ENCODE measurements at places on chromosomes 3 and 15.

- no peak for DNase-seq
These were observed 114.6 kb upstream of the C15orf61 start for GRCh38 chr15:67406257-67406861.

GRCh38 chr3:16365491-16366128 is 100.6 kb downstream of the OXNAD1 start:
- no peak for DNase-seq

- no peak for DNase-seq
These were observed 61.2 kb upstream of the NEO1 start for GRCh38 chr15:72991026-72991425.

DNA sequence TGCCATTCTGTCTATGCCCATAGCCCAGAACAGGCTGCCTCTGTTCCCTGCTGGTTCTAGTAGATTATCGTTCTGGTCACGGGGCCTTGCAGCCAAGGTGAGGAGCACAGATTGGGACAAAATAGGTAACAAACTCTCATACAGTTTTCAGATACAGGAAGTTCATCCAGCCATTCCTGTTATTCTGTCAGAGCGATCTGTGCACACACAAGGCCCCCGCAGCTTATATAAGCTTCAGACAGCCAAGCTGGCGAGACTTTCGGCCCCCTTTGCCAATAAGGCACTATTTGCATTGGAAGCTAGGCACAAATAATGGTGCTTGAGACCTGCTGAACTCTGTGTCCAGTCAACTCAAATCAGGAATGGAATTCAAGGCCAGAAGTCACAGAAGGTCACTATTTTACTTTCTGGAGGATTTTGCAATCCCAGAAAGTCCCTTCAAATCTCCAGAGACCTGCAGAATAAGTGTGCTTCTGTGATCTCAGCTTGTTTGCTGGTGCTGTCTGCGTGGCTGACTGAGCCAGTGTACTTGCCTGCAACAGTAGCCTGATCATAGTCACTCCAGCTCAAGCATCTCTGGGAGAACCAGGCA is 69.4 kb downstream of the BFSP2 start:
- DNase-seq: no peak

DNA sequence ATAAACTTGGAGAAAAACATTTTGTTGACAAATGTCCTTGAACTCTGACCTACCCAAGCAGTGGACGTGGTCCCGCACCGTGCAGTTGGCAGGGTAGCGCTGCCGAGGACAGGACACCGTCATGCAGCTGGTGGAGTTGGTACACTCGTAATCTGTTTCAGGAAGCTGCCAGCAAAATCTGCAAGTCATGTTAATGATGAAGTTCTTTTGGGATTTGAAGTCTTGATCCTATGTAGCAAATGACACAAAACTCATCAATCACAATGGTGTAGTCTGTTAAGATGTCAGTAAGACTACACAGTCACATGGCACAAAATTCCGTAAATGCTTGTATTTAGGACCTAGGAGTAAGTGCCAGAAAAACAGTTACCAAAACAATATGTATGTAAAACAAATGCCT is 5.5 kb downstream of the TM2D3 start:
- no peak for DNase-seq

- no peak for DNase-seq
These were observed 58.3 kb downstream of the HES1 start for GRCh38 chr3:194194051-194194756.

DNA sequence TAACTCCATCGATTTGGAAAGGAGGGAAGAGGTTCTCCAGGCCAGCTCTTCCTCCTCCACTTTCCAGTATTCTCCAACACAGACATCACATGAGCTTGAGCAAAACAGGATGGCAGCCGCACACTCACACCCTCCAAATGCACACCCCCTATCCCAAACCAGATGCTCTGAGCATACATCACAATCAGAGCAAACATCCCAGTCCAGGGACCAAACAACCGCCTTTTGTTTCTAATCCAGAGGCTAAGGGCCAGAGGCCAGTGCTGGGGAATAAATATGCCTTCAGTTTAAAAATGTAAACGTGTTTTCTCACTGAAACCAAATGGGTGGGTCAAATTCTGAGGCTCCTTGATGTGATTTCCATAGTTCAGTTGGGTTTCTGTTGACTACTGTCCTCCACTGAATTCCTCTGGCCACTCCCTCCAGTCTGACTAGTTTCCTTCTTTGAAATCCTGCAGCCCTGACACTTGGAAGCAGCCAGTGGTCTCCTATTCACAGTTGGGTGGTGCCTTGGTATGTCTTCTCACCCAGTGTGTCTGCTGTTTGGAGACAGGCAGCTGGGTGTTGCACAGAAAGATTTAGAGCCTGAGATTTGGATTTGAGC is 19.2 kb upstream of the MFGE8 start:
- DNase-seq: no peak

- no peak for DNase-seq
These were observed 87.5 kb upstream of the TGFBR2 start for GRCh38 chr3:30518872-30519271.

- DNase-seq: no peak
These were observed 485.2 kb upstream of the ROBO2 start for GRCh38 chr3:76554707-76555106.

DNA sequence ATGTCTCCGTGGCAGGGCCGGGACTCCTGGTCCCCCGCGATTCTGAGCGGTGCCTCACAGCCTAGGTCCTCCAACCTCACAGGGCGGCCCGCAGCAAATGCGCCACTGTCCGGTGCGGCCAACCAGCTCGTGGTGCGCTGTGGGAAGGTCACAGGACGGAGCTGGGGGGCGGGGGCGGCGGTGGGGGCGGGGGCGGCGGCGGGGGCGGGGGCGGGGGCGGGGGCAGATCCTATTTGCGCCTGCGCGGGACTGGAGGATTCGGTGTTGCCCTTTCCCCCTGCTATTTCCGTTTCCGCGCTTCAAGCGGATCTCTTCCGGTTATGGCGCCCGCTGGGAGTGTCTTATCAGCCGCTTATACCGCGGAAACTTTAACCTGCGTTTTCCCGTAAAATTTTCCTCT is 106.7 kb upstream of the SNRPN start:
- DNase-seq: no peak

- DNase-seq: no peak
These were observed 21.3 kb downstream of the VGLL3 start for GRCh38 chr3:86969500-86970189.

DNA sequence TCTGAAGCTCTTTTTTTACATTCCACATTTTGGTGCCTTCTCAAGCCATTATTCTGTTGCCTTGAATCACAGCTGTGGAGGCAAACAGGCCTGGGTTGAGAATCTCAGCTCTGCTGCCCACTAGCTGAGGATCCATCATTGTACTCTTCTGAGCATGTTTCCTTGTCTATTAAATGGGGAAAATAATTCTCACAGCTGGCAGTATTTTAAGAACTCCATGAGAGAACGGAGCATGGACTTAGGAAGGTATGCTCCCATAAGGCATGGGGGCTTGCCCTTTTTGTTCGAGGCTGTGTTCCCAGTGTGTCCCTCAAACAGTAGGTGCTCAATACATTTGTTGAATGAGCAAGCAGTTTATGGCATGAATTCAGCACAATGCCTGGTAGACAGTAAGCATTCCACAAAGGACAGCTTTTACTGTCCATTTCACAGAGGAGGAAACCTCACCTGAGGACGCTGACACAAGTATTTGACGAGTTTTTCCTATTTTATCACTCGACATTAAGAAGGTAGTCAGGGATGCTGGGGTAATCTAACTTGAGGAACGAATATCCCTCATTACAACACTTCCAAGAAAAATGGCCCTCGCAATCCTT is 2.1 kb upstream of the PTPRG start:
- no peak for DNase-seq

- no peak for DNase-seq
These were observed 540.7 kb upstream of the KCNMB2 start for GRCh38 chr3:177995381-177996085.

GRCh38 chr3:71865727-71866126 is 80.8 kb upstream of the PROK2 start:
- no peak for DNase-seq

DNA sequence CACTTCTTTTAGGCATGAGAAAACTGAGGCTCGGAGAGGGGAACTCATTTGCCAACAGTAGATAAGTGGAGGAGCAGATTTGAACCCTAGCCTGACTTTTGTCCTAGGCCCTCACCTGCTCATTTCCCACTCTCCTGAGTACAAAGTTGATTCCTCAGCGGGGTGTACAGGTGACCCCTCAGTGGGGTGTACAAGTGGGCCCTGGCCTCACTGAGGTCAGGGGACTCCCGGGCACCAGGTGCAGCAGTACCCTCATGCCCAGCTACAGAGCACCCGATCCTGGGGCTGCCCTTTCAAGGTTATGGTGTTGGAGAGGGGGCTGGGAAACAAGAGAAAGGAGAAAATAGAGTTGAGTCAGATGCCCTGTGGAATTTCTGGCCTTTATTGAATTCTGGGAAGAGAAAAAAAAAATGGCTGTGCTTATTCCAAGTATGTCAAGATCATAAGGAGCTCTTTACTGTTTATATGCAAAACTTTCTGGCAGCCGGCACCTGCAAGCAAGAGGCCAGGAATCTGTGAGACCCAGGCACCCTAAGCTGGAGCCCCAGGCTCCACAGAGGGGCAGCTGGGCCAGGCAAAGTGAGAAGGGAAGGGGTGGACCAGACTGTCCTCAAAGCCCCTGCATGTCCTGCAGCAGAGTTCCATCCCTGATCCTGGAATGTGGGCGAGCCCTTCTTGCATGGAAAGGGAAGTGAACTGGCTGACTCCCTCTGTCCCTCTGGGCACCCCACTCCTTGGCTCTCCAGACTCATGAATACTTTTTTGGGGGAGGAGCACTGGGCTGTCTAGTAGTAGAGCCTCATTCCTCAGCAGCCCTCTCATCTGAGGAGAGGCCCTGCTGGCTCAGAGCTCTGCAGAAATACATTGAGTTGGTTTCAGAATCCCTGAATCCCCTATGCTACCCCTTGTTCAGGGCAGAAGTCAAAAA is 43.1 kb downstream of the AMOTL2 start:
- DNase-seq: no peak

DNA sequence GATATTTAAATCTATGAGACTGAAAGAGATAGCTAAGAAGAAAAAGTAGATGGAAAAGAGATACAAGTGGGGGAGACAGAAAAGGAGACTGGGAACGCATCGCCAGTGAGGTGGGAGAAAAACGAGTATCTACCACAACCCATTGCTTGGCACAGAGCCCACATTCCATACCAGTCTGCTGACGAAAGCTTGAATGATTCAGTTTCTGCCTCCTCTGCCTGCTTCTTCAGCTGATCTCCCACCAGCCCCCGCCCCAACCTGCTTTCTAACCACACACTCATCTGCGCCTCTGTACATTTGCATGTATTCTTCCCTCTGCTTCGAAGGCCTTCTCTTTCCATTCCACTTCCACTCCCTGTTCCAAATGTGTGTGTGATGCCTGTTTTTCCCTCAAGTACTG is 188.1 kb downstream of the USP13 start:
- no peak for DNase-seq

- DNase-seq: no peak
These were observed 38.8 kb downstream of the ADAM10 start for GRCh38 chr15:58710701-58711100.

GRCh38 chr3:168040607-168041208 is 55.0 kb downstream of the GOLIM4 start:
- DNase-seq: no peak

DNA sequence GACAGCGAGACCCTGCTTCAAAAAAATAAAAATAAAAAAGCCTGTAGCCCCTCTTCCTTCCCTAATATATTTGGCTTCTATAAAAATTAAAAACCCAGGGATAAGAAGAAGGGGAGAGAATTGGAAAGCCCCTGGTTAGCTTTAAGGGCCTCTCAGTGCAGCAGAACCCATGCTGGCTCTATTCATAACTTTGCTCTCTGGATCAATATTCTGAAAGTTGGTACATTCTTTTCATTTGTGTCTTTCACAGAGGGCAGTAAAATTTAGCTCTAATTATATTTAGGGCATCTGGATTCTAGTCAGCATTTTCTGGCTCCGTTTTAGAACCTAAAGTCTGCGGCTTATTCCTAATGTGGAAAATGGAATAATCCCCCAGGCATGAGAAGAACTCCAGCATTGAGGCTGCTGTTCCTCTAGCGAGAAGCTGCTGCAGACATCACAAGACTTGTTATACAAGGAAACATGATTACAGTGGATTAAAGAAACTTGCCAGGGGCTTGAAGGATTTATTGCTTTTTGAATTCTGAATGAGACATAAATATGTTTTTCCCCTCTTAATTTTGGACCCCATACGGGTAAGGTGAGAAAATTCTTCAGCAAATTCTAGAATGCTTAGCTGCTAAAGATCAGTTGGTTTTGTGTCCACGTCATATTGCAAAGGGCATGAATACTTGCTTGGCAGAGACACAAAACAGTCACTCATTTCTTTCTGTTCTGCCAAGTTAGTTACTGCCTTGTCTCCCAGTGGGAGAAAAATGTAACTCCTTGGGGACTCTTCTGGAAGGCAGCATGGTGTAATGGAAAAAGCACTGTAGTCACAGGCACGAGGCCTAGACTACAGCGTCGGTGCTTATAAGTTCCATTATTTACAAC is 177.7 kb downstream of the VGLL4 start:
- DNase-seq: no peak

- DNase-seq: no peak
These were observed 151.7 kb downstream of the CPNE4 start for GRCh38 chr3:131883086-131883485.

DNA sequence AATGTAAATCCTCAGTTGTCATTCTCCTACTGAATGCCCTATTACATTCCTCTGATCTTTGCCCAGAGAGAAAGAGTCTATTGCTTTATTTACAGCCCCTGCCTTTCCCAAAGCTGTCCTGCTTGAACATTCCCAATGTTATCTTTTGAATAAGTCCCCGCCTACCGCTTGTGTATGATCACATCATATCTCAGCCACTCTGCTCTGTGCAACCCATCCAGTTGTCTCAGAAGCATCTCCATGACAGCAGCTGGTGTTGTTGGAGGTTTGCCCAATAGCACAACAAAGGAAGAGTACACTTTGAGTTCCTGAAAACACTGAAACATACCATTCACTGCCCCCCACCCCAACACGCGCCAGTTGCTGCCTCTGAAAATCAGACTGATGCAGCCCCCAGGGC is 22.0 kb upstream of the FAM3D start:
- DNase-seq: no peak

- no peak for DNase-seq
These were observed 6.4 kb upstream of the STRA6 start for GRCh38 chr15:74208901-74209559.

DNA sequence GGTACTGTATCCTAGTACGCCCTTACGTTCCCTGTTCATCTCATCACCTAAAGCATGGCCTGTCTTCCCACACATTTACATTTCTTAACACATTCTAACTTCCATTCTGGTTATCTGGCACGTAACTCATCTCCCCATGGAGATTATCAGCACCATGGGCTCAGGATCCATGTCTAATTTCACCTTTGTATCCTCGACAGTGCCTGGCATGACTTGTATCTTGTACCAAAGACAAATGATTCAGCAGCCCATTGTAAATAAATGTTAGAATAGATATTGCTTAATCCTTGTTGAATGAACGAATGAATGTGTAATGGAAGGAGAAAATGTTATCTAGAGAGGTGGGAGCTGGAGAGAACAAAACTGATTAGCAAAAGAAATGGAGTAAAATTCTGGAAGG is 69.7 kb upstream of the TPM1 start:
- DNase-seq: no peak
